Astrocyte of the cerebellum (primary cell): ENCODE measurements at places on chromosomes 2 and 18.

- DNase-seq: no peak
These were observed 12.5 kb downstream of the KLHL29 start for GRCh38 chr2:23397478-23397877.

DNA sequence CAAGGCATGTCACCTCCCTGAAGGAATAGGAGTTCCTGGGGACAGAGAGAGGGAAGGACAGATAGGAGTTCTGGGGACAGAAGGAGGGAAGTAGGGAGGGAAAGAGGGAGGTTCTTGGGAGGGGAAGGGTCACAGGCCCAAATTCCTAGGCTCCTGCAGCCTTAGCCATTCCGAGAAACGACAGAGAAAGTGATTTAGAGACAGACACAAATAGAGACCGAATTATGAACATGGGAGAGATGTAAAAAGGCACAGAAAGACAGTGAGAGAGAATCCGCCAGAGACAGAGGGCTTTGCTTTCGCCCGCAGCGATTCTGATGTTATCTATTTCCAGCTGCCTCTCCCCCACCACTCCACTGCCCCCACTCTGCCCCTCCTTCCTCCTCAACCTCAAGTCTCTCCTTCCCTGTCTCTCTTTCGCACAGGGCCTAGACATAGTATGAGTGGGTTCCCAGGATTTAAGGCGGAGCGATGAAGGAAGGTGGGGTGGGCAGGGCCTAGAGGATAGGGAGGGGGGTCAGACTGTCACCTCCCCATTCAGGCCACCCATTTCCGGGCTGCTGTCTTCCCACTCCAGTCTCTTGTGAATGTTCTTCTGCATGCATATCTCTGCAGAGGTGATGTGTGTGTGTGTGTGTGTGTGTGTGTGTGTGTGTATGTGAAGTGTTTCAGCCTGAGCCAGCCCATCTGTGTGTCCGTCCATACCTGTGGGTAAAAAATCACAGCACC, 3.3 kb upstream of the WNT6 start:
- no peak for DNase-seq

- DNase-seq: no peak
These were observed 5.1 kb downstream of the SFT2D3 start for GRCh38 chr2:127706215-127706990.

DNA sequence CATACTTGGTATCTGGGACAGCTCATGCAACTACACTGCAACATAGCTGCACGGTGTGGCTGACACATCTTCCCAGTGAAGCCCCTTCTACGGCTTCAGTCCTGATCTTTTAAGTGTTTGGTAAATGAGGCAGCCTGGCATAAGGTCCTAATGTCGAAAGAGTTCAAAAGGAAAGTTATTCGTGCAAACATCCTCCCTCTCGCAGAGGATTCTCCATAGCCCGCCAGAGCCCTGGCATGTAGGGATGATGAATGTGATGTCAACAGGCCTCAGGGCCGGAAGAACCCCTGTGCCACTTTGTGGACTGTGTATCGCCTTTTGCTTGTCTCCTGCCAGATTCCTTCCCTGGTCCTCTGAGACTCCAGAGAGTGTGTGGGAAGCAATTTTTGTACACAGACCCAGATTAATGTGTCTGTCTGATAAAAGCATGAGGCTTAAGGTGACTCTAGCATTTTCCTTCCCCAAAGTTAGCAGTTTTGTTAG, 88.5 kb downstream of the SOCS6 start:
- no peak for DNase-seq

GRCh38 chr2:202560200-202560599, 74.6 kb upstream of the FAM117B start:
- no peak for DNase-seq

- no peak for DNase-seq
These were observed 62.6 kb downstream of the TRAPPC8 start for GRCh38 chr18:31880186-31880898.

- DNase-seq: peak; percentile 98
These were observed 207.5 kb downstream of the SPP2 start for GRCh38 chr2:234257859-234258561.

DNA sequence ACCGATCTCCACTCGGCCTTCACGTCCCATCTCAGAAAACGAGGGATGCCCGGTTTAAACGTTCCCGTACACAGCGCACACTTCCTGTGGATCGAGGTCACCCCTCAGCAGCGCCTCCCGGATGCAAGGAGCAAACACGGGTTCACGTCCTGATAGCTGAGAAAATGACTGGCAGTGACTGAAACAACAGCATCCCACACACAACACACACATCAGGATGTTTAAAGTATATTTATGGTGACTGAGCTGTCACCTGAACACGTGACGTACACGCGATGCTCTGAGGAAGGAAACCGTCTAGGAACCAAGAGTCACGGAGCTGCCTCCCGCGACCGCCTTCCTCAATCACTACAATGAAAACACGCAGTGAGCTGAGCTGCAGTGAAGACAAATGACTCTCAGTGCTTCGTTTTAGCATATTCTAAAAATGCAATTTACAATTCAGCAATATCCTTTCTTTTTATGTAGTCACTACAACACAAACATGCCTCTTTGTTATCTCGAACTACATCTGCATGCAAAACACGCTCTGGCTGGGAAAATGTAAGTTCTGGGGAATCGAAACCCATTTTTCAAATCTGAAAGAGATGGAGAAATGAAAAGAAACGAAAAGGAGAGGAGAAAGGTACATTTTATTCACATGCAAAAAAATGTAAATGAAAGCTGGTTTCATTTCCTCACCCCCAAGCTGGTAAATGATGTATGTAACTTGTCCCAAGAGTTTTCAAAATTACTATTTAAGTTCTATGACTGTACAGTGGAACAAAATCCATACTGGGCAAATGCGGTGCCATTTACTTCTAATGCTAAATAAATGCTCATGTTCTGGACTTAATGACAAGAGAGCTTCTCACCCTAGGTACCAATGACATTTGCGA, 19.8 kb downstream of the HDAC4 start:
- DNase-seq: no peak

GRCh38 chr2:215557701-215558100, 121.8 kb upstream of the FN1 start:
- no peak for DNase-seq

DNA sequence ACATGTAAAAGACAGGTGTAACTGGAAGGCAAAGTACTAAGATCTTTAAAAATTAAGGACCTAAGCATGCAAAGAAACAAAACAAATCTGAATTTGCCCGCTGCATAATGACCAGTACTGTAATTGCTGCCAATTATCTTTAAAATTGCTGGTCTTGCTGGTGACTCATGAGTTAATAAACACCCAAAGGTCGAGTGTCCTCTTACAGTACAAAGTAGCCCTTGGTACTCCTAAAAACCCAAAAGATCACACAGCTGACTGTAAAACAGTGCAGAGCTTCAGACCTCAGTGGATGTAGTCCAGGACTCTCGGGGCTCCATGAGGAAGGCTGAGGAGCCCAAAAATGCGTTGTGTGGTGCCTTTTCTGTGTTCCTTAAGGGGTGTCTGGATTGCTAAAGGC, 308.7 kb downstream of the CNTNAP5 start:
- DNase-seq: no peak

DNA sequence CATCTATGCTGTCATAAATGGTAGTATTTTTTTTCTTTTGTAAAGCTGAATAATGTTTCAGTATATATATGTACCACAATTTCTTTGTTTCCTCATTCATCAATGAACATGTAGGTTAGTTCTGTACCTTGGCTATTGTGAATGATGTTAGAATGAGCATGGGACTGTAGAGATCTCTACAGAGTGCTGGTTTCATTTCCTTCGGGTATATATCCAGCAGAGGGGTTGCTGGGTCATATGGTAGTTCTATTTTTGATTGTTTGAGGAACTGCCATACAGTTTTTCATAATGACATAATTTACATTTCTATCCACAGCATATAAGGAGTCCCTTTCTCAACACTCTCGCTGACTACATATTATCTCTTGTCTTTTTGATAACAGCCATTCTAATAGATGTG, 243.5 kb downstream of the CDH7 start:
- no peak for DNase-seq
